NCI-H1092 (cell line): ENCODE measurements at places on chromosomes 4 and X.

DNA sequence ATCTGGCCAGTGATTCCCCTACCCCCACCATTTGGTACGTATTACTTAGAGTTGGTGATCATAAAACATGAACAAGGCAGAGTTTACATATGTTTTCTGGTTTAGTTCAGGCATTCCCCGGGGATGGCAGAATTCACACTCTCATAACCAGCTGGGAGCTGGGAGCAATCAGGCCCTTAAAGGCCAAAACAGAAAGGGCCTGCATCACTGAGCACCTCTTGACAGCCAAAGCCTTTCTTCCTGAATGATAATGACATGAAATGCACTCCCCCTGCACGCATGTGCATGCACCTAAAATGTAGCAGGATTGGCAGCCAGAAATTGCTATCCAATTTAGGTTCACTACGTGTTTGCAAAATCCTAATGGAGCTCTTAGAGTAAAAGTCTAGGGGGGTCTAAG lies 235.4 kb downstream of the GPC3 start:
- no peak for DNase-seq

DNA sequence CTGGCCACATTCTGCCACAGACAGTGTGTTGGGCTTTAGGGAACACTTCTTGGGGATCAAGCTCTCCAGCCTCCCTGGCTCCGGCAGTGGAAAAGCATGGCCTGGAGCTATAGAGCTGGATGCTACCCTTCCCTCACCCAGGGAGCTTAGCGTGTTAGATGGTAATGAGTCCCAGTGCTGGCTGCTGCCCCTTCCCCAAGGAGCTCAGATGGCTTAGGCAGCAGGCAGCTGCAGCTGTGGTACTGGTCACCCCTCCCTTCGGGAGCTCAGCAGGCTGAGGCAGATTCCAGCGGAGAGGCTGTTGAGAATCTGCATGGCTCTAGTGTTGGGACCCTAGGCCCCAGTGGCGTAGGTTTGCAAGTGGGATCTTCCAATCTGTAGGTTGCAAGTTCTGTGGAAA lies 19.5 kb downstream of the TMEM144 start:
- no peak for DNase-seq

DNA sequence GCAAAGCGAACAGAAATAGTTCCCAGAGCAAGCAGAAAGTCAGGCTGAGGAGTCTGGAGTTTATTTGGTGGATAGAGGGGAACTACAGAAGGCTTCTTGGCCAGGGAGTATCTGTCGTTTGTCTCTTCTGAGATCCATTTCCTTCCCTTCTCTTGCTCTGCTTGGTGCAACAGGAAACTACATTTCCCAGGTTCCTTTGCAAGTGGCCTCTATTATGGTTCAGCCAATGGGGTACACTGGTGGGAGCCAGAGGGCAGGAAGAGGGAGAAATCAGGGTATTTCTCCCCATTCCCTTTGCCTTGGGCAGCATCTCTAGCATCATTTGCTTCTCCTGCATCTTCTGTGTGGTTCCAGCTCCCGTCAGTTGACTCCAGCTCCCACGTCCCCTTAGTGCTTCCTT lies 142.1 kb downstream of the BCOR start:
- DNase-seq = no peak

DNA sequence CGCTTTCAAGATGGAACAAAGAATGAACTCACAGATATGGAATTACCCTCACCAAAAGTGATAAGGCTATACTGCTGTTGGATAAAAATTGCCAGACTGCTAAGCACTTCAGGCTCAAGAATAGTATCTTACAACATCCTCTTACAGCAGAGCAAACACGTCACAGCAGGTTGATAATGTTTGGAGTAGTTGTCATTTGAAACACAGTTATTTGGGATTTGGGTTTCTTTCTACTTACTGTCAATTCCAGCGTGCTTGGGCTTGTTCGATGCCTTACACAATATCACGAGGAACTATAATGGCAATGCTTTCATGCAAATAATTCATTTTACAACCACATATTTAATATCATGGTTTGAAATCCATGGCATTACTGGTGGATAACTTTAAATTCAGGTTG lies 1223.7 kb upstream of the AGA start:
- DNase-seq = no peak

DNA sequence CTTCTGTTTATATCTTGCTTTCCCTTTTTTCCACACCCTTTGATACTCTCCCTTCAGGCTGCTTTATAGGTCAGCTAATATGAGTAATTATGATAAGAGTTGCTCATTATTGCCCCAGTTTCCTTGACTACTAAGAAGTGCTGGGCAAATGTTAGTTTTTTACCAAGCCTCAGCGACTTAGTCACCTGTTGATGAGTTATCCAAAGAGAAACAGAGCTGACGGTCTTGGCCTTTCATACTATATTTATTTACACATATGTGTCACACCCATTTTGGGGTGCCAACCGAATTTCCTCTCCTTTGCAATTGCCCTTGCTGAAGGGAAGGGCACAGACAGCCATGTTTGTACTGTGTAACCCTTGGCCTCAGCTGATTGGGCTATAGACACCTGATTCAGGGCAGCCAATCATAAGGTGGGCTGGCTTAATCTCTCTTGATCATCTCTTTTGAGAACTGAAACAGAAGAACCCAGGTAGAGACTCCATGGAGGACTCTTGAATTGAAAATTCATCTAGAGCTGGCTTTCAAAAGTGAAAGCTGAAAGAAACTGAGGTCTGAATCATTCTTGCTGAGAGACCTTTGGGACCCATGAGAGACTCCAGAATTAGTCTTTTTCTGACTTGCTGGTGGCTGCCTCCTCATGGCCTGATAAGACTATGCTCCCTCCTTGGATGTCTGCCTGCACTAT lies 111.7 kb upstream of the RPS6KA3 start:
- DNase-seq = no peak

DNA sequence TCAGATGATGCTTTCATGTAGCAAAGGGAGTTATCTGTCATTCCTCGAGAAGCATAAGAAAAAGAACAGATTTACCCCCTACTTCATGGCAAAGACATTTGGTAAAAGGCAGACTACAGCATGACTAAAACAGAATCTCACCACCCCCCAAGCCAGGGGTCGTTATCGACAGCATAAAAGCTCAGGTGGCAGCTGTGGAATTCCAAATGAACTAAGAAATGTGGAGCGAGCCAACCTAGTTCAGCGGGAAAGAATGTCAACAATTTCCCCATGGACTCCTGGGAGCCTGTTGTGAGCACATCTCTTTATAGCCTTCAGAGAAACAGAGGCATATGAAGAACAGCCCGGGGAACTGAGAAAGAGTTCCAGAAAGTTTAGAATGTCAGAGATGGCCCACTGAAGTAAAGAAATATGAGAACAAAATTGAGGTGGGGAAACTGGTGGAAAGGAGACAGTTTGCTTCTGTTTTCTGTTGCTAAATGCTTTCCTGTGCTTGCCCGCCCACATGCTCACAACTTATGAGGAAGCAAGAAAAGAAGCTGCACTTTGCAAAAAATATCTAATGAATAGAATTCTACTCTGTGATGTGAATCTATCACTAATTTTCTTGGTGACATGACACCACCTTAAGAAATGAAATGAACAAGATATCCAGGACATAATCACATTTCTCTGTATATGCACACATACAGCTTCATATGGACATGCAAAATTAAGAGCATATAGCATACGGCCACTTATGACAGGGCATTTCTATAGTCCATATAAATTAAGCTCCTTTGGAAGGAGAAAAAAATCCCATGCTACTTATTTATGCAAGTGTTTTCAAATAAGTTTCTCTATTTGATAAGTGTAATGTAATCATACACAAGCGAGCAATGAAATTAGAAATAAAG lies 135.3 kb upstream of the MID1 start:
- no peak for DNase-seq

DNA sequence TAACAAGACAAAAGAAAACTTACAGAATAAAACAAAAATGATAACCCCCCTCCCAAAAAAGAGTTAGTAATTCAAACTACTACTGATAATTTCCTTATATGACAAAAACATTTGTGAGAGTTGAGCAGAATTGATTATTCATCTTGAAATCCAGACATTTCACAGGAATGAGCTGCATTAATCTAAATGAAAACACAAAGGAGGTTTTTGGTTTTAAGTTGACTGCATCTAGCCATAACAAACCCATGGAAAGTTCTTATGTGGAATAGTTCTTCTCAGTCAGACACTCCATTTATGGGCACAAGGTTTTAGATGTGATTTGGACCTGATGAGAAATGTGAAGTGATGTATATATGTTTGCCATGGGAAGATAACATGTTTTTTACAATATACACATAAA lies 95.4 kb downstream of the VCX2 start:
- no peak for DNase-seq

GRCh38 chr4:26937567-26937966 lies 76.9 kb downstream of the STIM2 start:
- no peak for DNase-seq

- no peak for DNase-seq
These were observed 46.5 kb downstream of the JAKMIP1 start for GRCh38 chr4:6153874-6154273.

GRCh38 chr4:119858176-119858575 lies 208.5 kb downstream of the MAD2L1 start:
- DNase-seq = no peak

DNA sequence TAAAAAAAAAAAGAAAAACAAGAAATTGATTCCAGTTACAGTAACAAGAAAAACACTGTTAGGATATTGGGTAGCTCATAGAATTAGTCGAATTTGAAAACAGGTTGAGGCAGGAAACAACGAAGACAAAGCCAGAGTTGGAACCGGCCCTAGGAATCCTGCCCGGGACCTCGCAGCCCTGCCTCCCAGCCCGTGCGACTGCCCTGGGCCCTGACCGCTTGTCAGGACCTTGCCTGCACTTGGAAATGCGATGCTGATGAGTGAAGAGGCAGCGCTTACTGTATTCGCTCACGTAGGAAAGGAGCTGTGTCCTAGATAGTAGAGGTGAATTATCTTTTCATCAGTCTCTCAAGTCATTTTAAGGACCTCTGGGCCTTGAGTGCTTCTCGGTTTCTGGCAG lies 611.7 kb upstream of the FAT1 start:
- DNase-seq = no peak

DNA sequence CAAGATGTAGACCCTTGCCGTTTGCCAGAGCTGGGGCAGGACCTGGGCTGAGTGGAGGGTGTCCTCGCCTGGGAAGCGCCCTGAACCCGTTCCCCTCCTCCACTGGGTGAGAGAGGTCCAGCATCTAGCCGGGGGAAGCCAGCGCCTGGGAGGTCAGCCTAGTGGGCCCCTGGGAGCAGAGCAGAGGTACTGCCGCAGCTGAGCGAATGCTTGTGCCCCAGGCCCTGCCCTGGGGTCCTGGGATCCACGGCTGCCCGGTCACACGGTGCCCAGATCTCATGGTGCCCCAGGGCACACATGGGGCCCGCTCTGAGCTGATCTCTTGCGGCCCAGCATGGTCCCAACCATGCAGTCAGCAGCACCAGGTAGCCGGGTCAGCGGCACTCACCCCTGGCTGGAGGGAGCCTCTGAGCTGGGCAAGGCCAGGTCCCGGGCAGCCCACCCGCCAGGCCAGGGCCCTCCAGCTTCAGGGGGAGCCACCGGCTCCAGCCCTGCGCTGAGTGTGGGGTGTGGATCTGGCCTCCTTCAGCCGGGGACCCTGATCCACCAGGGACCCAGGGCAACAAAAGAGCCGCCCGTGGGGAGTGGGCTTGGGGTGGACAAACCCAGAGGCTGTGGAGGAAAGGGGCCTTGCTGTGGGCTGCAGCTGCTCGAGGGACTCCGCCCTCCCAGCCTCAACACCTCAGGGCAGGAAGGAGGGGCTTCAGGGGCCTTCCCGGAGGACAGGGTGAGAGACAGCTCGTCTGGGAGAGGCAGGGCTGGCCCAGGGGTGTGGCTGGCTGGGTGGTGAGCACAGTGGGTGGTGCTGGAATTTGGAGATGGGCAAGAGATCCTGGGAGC lies 4.1 kb upstream of the CPLX1 start:
- DNase-seq = no peak

DNA sequence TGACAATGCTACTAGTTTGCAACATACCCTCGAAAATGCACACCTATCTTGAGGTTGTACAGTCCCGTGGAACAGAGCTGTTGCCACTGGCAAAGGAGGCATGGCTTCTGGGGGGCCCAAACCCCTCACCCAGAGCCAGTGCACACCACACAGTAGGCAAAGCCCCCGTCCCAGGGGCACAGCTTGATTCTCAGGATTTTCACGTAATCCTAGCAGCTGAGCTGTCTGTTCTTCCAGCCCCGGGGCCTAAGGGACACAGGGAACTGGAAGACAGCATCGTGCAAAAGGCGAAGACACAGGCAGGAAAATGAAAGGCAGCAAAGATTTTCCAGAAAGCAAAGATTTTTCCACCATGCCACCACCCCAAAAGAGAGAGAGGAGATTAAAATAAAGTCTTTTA lies 77.2 kb downstream of the JAKMIP1 start:
- no peak for DNase-seq

- DNase-seq = no peak
These were observed 15.7 kb downstream of the DMD start for GRCh38 chrX:33195698-33196097.

- DNase-seq = no peak
These were observed 186.4 kb upstream of the PUDP start for GRCh38 chrX:7334253-7334935.

DNA sequence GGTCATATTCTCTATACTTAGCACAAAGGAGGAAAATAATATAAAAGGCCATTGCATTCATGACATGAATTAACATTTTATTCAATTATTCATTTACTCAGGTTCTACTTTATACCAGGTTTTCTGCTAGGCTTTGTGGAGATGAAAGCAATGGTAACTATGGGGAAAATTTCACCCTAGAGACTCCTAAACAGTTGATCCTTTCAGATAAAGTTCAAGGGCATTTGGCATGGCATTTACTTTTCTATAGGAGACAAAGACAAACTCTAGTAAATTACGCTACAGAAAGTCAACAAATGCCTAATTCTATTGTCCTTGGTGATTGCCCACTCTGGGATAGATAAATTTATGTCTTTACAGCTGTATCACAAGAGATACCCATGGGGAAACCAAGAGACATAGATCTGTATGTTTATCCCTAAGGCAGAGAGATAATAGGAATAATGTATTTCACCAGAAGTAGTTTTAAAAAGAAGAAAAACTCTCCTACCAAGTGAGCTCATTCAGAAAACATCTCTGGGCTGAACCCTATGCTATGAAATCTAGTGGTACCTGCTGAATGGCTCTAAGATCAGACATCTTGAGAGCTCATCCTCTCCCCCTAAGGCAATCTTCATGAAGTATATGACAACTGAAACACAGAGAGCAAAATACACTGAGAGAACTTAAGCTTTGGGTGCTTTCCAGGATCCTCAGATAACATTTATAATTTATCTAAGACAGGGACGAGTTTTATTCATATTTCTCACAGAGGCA lies 316.7 kb downstream of the ANTXR2 start:
- DNase-seq = no peak
